Esophagus squamous epithelium (tissue), 5 donors: ENCODE measurements at places on chromosomes 12 and 14.
A peak's percentile ranks its signal among the peaks of the same experiment; 100 is the strongest.

GRCh38 chr12:75585330-75585729 is 73.9 kb upstream of the KRR1 start:
- no peak for DNase-seq

- DNase-seq, result no peak
Measured at GRCh38 chr12:90921536-90921935, 33.4 kb downstream of the CCER1 start.

- no peak for DNase-seq
Measured at GRCh38 chr14:68695856-68696255, 97.0 kb downstream of the ZFP36L1 start.

- no peak for DNase-seq
Measured at GRCh38 chr12:5173511-5174011, 129.9 kb downstream of the KCNA5 start.

- no peak for DNase-seq
Measured at GRCh38 chr14:90277581-90278198, 21.3 kb downstream of the PSMC1 start.

DNA sequence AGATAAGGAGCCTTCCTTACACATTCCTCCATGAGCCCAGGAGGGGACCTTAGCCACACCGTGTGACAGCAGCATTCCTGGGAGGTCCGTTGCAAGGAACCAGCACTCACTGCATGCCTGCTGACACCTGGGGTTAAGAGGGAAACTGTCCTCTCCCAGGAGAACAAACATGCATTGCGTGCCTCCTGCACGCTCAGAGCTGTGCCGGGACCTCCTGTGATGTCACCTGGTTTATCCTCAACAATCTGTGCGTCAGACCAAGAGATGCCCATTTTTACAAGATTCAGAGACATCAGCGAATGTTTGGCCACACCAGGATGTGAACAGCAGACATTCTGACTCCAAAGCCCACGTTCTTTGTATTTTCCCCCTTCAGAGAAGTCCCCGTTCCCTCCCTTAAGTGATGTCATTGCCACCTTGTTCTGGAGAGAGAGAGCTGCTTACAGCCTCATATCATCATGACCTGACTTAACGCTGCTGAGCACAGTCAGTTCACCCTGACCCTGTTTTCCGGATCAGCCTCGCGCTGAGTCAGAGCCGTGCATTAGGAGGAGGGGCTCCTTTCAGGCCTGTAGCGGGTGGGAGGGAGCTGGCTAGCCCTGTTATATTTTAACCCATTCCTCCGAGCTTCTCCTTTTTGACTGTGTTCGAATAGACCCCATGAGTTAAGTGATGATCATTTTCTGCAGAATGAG is 36.2 kb downstream of the TMEM120B start:
- no peak for DNase-seq

- no peak for DNase-seq
Measured at GRCh38 chr12:39074063-39074462, 168.7 kb upstream of the CPNE8 start.

- DNase-seq, result peak; percentile 13
Measured at GRCh38 chr12:93098077-93098476, 169.0 kb upstream of the EEA1 start.
